ENCODE measurements at places on chromosomes 3 and 15. TPM values are rescaled to one million over a fixed set of nuclear protein-coding genes. Genes with fewer than 3 reads are reported as not detected.

Gene HYPK
- 40.3 TPM for total RNA-seq

Gene DGKG
- total RNA-seq: 5.4 TPM

Gene MUSTN1
- not detected for total RNA-seq

Gene PCBP4
- total RNA-seq: 147 TPM

Data from A375 (cell line).